ENCODE measurements at places on chromosomes 7 and 10.

DNA sequence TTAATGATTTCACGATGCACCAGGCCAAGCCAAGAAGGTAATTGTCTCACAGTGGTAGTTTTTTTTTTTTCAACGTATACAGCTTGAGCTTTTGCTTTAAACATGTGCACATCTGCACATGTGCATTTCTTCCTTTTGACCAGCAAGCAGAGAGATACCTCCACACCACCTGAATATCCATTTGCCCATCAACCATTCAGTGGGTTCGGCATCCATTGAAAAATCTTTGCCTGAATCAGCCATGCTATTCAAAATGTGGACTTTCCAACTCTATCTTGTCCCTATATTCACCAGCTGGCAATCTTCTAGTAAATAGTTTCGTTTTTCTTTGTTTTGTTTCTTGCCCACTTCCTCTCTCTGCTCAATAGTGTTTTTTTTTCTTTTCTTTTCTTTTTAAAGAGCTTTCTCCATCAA is 7.7 kb upstream of the TRA2A start:
- no peak for DNase-seq

GRCh38 chr10:34764472-34764946 is 50.6 kb downstream of the PARD3 start:
- DNase-seq = no peak

DNA sequence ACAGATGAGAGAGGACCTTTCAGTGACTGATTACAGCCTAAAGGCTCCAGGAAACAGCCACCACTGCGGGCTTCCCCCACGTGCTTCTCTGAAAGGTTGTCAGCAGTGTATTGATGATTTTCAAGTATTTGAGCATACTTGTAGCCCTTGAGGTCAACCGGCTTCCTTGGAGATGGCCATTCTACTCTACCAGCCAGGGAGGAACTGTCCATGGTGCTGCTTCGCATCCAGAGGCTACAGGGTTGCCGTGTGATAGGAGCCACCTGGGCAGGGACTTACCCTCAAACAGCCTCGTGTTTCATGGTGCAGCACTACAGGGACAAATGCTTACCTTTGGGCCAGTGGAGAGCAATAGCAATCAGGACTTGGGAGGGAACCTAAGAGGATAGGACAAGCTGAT is 179.5 kb downstream of the DPP6 start:
- no peak for DNase-seq

DNA sequence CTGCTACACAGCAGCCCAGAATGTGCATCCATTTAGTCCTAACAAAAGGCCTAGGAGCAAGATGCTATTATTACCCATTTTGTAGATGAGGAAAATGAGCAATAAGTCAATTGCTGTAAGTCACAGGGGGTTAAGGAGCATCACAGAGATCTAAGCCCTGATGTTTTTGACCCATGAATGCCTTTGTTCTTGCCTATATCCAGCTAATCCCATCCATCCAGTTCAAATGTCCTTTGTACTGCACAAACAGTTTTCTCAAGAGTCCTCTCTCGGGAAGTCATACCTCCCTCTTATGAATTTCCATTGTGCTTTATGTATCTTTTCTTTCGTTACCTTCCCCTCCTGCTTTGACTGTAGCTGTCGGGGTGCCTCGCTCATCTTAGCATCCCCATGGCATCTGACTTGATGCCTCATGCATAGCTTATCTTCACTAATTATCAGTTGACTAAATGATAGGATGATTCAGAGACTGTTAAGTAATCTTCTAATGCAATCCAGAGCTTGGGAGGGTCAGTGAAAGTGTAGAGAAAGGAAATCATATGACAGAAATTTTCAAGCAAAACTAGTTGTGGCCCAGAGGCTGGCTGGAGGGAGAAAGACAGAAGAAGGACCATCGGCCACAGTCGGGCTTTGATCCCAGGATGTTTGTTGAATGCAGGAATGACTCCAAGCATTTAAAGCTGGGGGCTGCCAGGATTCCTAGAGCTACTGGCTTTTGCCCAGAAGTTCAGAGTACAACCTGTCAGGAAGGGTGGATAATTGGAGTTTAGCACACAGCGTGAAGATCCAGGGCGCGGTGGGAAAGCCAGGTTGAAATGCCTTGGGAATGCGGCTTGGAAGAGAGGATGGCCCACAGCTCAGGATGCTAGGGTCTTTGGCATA is 23.5 kb downstream of the BLVRA start:
- DNase-seq = no peak

DNA sequence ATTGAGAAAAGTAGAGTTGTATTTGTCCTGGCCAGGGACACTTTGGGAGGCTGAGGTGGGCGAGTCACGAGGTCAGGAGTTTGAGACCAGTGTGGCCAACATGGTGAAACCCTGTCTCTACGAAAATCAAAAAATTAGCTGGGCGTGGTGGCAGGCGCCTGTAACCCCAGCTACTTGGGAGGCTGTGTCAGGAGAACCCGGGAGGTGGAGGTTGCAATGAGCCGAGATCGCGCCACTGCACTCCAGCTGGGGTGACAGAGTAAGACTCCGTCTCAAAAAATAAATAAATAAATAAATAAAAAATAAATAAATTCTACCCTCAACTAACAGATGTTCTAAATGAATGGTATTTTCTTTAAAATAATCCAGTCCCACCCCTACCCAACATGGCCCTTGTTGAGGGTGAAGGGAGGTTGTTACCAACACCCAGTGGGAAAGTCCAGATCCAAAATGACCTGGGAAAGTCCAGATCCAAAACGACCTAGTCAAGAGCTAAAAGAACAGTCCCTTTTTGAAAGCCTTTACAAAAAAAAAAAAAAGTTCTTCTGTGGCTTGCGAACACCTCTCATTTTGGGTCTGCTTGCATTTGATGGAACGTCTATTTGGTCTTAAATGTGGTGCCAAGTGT is 16.0 kb downstream of the MXI1 start:
- DNase-seq = no peak

DNA sequence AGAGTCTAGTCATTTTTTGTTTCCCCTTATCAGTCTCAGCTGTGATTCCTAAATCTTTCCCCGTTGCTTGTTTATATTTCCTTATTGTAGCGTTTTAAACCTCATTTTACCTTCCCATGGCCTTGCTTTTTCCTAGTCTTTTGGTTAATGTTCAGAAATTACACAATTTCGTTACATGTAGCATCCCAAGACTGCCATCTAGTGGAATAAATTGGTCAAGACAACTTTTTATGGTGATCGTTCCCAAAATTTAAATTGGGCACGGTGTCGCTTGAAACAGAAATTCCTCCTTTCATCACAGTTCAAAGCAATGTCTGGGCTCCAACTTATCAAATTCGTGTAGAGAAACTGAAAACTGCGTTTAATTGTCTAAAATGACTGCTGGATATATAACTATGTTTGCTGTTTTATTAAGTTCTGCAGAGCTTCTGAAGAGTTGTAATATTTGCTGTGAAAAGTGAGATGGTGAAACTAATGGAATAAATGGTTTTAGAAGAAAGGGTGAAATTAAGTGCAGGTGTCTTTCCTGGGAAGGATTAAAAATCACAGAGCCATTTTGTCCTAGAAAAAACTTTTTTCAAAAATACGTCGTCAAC is 370.2 kb downstream of the PHF14 start:
- no peak for DNase-seq
